ENCODE measurements at places on chromosomes 1 and 21.

GRCh38 chr1:53919675-53920066, 25.7 kb downstream of the DIO1 start:
- DNase-seq, result no peak

- DNase-seq, result no peak
These were observed 916.7 kb upstream of the B3GALT2 start for GRCh38 chr1:194103101-194103500.

GRCh38 chr1:46399307-46399706, 5.2 kb downstream of the FAAH start:
- DNase-seq, result no peak

DNA sequence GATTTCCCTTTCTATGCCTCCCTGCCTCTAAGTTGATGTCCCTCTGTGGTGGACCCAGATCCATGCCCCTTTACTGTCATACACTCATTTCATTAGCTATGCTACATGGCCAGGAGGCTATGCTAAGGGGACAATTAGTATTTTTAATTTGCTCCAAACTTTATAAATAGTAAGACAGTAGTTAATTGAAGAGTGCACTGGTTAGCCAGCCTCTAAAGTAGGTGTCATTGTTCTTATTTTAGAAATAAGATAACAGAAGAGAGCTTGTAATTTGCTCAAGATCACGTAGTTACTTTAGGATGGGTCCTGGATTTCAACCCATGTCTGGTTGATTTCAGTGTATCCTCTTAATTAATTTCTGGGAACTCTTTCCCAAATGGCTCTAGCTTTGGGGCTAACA, 29.4 kb upstream of the GNG12 start:
- DNase-seq, result no peak

DNA sequence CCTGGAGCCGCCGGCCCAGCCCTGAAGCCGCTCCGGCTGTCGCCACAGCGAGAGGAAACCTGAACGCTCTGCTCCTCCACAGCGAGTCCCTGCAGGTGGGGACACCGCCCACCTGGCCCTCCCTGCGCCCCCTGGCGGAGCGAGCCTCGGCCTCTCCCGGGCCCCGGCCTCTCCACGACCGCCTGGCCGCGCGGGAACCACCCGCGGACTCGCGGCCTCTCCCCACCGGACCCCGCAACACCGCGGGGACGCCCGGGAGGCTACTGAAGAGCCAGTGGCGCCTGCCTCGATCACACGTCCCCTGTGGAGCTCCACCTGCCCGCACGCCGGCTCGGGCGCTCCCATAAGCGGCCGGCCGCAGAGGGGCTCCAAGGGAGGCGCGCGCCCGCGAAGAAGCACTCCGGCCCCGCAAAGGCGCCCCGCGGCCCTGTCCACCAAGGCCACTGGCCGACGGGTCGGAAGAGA, 109.6 kb downstream of the KCNN3 start:
- DNase-seq, result peak; percentile 74

GRCh38 chr1:23837908-23838307, 12.7 kb upstream of the HMGCL start:
- DNase-seq, result no peak

Data from stimulated activated CD8-positive, alpha-beta memory T cell treated with anti-CD3 and anti-CD28 coated beads, Interleukin-2, amount 100 ng/mL, for 1 hour (primary cell).